Esophagus squamous epithelium (tissue), 5 donors: ENCODE measurements at places on chromosomes 7 and 10.

DNA sequence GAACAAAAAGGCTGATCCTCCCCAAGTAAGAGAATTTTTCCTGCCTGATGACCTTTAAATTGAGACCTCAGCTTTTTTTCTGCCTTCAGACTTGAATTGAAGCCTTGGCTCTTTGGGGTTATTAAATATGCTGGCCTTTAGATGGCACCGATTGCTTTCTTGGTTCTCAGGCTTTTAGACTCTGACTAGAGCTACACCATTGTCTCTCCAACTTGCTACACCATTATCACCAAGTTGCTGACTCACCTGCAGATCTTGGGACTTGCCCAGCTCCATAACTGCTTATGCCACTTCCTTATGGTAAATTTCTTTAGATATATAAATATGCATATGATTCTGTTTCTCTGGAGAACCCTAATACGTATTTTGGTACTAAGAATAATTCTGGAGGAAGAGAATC, 3.1 kb upstream of the ABCA13 start:
- DNase-seq: no peak

- DNase-seq: no peak
Observed at GRCh38 chr7:91055219-91055618, 209.0 kb upstream of the FZD1 start.

GRCh38 chr7:4726566-4726965, 44.5 kb downstream of the FOXK1 start:
- no peak for DNase-seq

DNA sequence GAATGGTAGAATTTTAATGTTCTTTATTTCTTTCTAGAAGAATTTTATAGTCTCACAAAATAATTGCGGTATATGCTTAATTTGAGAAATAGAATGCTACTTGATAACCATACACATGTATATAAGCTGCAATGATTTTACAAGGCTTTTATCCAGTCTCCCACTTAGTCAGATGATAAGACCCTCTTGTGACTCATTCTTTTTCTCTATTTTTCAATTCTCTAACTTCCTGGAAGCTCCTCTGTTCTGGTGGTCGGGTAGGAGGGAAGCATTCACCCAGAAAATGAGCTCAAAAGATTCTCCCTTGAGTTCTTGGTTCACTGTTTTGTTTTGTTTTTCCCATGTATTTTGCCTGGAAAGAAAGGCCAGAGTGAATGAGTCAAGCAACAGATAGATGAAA, 546.6 kb downstream of the INHBA start:
- DNase-seq: no peak

GRCh38 chr7:147539685-147540084, 1050.9 kb upstream of the C7orf33 start:
- DNase-seq: no peak

- DNase-seq: no peak
Observed at GRCh38 chr7:17029150-17029549, 147.4 kb upstream of the AGR3 start.

DNA sequence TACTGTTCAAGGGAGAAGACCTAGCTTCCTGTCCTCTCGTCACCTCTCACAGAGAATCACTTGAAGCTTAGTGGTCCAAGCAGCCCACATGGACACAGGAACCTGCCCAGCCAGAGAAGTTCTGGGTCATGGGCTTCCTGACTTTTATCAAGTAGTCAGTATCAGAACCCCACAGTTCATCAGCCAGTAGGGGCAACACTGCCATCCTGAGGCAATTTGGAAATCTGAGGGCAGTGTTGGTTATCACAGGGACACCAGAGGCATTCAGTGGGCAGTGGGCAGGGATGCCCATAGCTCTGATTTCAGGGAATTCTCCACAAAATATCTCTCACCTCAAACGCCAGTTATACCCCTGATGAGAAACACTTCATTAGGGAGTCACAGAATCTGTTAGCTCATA, 22.5 kb upstream of the MGAM2 start:
- no peak for DNase-seq

DNA sequence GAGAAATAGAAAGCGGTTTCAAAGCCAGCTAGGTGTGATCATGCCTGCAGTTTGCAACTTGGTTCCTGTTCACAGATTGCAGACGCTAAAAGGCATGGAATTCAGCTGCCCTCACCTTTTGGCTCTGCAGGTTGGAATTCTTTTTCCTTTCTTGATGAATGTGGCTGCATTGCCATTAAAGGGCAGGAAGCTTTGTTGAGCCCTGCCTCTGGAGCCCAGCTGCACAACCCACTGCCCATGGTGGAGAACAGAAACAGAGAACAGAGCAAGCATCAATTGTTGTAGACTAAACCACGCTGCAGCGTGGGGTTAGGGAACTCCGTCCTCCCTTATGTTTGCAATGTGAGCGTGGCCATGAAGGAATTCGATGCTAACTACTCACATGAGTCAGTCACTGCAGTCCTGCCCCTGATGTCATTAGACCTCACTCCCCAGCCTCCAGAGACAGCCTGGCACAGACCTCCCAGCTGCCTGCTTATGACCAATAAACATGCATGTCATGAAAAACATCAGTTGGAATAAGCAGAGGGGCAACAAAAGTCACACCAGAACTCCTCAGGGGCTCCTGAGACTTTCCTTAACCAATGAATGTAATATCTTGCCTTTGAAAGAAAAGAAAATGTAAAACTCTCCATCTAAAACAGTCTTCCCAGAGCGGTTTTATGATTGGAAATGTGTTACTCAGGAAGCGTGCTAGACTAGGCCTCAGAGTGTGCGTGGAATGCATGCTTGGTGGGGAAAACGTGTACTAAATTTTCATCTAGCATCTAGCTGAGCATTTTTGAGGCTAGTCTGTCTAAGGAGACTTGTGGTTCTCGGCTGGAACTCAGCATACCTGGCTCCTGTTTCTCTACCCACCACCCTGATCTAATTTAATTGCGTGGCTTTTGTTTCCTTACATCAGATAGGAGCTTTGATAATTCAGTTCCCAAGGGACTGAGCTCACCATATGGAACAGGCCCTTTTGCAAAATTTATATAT, 232.2 kb downstream of the KIAA1217 start:
- no peak for DNase-seq

DNA sequence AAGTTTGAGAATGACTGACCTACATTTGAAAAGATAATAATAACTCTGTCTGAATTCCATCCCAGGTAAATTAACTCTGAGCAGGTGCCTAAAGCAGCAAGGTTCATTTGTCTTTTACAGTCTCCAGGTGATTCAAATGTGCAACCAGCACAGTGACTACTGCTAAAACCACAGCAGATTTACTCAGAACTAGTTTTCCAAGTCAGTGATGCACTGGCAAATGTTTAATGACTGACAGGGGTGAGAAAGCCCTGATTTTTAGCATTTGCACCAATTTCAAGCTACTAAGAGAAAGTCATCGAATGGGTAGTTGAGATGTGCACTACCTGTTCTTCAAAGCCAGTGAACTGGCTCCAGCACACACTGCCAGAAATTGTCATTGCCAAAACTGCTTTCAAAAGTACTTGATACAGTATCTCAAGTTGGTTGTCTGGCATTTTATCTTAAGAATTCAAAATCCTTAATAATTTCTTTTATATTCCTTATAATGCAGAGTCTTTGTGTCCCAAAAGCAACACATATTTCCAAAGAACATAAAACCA, 60.3 kb downstream of the ATOH7 start:
- DNase-seq: no peak

GRCh38 chr7:35752742-35753141, 48.1 kb upstream of the SEPTIN7 start:
- DNase-seq: no peak

GRCh38 chr7:84941936-84942335, 244.9 kb downstream of the SEMA3D start:
- no peak for DNase-seq

GRCh38 chr10:6164271-6165095, 38.2 kb upstream of the PFKFB3 start:
- no peak for DNase-seq

- DNase-seq: no peak
Observed at GRCh38 chr7:40586197-40586596, 451.4 kb downstream of the SUGCT start.

DNA sequence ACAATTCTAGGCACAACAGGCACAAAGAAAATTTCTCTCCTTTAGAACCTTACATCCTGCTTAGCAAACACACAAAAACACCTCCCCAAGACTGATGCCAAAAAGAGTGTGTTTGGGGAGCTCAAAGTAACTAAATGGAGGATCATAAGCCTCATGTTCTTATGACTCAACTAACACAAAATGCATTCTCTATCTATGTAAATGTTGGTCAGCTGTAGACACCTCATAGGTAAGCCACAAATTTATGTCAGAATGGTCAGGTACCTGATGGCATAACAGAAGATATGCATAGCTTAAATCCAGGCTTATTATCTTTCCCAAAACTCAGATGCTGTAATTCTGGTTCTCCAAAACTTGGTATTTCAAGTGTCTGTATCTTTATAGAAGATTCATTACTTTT, 315.1 kb downstream of the C7orf25 start:
- DNase-seq: no peak

- no peak for DNase-seq
Observed at GRCh38 chr7:79282070-79282694, 171.3 kb downstream of the MAGI2 start.

DNA sequence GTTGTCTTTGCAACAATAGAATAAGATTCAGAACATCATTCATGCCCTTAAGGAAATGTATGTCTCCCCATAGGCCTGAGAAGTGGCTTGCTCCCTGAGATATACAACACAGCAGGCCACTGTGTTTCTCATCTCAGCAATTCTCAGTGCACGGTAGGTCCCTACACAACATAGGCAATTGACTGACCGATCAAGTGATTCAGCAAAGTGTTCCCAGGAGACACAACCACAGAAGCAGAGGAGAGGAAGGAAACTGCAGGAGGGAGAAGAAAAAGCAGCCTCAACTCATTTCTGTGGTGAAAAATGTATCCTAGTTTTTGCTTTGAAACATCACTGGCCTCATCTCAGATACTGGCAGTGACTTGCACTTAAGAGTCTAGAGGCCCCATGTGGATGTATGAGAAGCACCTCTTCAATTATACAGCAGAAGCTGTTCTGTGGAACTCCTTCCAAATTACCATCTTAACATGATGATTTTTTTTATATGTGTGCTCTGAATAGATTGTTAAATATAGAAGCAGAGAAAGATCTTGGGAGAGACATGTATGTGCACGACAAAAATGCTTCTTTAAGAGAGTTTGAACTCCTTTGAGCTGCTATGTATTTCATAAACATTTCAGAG, 306.8 kb downstream of the XPNPEP1 start:
- DNase-seq: no peak

DNA sequence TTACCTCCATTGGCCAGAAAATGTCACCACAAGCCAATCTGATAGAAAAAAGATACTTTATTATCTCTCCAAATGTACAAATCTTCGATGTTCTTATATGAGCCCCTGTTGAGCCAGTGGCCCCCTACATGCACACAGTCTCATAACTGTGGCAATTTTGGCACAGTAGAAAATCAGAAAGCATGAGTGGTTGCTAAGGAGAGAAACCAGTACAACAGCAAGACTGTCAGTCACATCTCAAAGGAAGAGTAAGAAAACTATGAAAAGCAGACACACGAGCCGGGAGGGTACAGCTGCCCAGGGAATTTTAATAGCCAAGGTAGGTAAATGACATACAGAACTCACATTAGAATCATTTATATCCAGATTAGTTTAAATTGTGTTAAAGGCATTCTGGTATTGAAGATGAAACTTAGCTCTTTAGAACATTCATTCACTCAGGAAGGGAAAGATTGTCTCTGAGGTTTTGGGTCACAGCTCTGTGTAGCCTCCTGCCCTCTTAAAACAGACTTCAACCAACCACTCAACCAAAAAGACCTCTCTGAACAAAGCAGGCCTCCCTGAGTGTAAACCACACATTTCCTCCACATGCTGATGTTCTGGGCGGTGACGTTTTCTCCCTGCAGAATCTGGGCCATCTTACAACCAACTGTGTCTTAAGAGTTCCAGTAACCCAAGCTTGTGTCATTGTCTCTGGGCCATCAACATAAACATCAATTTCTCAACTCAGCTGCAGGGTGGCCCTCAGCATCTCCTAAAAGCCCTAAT, 80.8 kb upstream of the ADAM12 start:
- no peak for DNase-seq

DNA sequence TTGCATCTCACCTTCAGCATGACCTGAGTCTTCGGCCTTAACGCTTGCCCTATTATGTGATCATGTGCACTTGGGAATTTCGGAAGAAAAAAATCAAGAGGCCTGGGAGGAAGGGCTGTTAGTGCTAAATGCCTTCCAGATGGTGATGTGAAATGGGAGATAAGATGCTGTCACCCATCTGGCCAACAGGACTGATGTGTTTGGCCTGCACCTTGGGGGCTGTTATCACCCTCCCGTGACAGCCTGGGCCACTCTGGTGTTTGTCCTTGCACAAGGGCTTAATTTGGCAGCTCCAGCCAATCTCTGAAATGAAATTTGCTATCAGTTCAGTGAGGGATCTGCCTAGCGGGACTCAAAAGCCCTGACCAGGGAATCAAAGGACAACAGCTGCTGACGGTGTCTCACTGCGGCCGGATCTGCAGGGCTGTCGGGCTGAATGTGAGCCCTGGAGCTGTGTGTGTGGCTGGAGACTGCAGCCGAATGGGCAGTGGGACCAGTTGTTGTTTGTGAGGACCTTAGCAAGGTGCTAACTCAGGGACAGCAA, 131.4 kb upstream of the BTBD16 start:
- no peak for DNase-seq

- DNase-seq: no peak
Observed at GRCh38 chr7:69277366-69277765, 320.9 kb upstream of the AUTS2 start.

GRCh38 chr10:28284126-28284525, 18.7 kb downstream of the MPP7 start:
- no peak for DNase-seq

GRCh38 chr10:47137311-47137851, 162.6 kb upstream of the GDF10 start:
- no peak for DNase-seq

GRCh38 chr10:61897671-61898434, 3.6 kb upstream of the ARID5B start:
- DNase-seq: no peak

DNA sequence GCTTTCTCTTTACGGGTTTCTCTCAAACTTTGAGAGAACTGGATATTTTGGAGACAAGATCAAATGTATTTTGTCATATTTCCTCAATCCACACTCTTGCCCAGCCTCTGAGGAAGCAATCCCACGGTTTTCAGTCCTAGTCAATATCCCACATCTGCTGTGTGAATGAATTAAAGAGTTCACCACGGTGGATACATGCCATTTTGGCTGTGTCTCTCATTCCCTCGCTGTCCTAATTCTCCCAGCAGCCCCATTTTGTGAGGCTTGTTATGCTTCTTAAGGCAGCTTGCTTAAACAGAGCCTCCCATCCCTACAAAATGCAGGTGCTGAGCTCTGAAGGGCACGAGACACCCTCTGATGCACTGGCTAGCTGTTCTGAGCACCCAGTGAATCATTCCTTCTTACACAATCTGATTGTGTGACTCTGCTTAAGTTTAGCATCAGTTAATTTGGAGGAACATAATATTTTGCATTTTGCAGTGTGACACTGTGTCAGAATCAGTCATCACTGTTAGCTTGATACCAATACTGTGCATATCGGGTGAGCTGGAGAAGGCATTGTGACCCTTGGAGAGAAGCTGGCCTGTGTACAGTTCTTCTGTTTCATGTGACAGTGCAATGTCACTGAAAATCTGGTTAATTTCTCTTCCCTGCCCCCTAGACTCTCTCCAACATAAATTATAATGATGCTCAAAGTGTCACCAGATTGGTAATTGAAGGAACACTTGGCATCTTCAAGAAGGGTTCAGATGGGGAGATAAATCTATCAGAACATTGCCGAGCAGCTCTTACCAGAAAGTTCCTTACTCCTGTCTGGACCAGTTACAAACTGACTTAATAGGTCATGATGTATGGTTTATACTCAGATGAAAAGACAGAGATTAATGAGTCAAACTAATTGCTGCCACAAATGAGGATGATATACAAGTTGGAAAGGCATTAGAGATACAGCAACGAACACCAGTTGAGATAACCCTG, 103.7 kb upstream of the AOAH start:
- no peak for DNase-seq
